ENCODE measurements at places on chromosomes 11 and 22.

DNA sequence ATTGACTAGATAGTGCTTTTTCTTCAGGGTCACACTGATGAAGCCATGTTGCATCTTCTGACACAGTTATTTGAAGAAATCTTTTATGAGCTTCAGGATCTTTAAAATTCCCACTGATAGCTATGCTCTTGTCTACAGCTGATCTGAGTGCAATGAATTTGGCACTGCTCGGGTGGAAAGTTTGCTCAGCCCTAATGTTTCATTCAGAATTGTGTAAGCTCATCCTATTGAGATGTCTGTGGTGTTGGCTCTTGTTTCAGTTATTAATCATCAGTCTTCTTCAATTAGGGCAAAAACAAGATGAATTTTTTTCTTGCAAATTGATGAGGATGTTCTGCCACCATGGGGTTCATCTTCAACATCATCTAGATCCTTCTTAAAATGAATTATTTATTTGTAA is 1387.0 kb upstream of the RAG2 start:
- no peak for DNase-seq

GRCh38 chr11:72228844-72229231 is 4.3 kb downstream of the INPPL1 start:
- no peak for DNase-seq

DNA sequence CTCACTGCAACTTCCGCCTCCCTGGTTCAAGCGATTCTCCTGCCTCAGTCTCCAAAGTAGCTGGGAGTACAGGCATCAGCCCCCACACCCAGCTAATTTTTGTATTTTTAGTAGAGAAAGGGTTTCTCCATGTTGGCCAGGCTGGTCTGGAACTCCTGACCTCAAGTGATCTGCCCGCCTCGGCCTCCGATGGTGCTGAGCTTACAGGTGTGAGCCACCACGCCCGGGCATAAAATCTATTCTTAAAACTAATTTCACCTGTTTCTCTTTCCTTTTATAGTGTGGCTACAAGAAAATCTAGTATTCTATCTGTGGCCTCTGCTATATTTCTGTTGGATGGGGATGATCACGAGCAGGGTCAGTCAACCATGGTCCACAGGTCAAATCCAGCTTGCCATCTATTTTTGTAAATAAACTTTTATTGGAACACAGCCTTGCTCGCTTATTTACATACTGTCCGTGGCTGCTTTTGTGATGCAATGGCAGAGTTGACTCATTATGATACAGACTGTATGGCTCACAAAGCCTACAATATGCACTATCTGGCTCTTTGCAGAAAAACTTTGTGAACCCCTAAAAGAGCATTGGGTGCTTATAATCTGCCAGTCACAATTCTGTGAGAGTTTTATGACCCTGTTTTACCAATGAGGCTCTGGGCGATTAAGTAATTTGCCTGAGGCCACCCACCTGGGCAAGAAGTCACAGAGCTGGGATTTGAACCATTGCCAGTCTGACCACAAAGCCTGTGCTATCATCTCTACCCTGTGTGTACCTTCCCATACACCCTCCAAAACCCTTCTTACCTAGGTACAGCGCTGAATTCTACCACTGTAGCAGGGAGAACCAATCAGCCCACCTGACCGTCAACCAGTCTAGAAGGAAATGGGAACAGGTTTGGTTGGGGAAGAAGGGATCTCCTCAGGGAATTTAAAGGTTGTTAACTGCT is 28.3 kb downstream of the SLC1A2 start:
- DNase-seq, result peak; percentile 29

DNA sequence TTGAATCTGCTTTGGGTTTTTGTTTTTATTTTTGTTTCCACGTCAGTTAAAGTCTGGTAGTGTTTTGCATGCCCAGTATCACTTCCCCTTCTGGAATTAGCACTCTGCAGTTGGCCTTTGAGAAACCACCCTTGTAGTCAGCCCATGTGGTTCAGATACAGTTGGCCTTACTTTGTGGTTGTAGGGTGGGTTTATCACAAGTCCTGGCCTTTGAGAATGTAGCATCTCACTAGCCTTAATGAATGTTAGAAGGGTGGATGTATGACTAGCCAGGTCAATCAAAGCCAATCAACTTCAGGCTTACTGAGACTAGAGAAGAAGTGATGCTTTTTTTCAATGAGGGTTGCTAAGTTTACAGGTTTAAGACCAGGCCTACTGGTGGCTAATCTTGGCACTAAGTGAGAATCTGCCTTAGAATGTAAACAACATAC is 19.8 kb downstream of the ARL14EP start:
- DNase-seq, result no peak

DNA sequence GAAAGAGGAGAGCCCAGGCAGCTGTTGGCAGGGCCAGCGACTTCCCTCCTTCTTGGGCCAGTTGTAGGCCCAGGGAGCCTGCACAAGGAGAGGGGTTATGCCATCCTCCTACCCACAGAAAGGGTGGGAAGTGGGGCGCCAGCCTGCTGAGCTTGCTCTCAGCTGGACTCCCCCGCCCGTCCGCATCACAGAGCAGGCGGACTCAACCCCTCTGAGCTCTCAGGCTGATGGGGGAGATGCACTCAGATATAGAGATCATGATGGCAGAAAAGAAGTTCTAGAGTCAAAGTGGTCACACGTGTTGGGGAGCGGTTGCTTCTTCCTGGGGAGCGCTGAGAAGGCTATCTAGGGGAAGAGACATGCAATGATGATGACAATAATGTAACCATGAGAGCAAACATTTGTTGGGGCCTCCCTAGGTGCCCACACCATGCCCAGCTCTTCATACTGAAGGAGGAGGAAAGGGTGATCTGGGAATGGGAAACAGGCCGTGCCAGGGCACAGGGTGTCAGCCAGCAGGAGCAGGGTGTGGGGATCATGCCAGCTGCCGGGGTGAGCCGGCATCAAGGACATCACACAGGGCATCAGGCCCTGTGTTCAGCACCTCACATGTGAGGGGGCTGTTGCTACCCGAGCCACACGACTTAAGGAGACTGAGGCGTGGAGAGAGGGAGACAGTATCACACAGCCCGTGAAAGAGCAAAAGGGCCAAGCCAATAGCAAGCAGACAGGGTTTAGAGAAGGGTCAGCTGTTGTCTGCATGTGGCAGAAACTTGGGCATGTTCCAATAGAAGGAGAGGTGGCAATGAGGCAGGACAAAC is 7.7 kb downstream of the SLC35E4 start:
- no peak for DNase-seq

DNA sequence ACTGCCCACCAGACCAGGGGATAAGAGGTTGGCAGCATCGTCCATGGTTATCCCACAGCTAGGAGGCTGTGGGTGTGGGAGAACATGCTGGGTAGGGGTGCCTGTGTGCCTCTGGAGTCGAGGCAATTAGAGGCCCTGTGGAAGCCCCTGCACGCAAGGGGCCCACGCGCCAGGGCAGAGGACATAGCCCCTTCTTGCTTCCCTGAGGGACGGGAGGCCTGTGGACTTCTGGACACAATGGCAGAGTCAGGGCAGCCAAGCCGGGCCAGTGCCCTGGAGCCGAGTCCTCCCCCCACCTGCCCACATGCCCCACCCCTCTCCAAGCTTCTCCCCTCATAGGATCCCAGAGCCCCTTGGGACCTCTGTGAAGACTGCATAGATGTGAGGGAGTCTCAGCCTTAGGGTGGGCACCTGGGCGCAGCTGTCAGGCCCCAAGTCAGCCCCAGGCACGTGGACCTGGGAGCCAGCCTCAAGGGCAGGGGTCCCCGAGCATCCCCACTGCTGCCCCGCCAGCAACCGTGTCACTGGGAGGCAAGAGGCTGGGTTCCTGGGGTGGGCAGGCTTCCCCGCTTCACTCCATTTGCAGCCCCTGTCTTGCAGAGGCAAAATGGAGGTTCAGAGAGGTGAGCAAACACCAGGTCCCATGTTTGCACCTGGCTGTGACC is 52.4 kb downstream of the CDKN1C start:
- no peak for DNase-seq

DNA sequence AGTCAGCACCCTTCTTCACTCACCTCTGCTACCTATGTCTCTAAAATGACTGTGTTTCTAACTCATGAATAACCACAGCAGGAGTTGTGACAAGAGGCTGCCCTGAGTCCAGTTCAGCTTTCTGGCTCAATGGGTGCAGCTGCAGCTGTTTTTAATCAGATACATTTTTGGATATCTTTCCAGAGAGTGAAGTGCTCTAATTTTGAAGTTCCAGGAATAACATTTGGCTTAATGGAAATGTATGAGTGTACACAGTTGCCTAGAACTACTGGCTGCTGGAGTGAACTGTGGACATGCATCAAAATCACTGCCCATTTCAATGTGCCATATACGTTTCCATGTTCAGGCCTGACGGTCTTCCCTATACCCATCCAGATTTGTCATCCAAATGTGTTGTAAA is 769.5 kb upstream of the ANO3 start:
- DNase-seq, result no peak

DNA sequence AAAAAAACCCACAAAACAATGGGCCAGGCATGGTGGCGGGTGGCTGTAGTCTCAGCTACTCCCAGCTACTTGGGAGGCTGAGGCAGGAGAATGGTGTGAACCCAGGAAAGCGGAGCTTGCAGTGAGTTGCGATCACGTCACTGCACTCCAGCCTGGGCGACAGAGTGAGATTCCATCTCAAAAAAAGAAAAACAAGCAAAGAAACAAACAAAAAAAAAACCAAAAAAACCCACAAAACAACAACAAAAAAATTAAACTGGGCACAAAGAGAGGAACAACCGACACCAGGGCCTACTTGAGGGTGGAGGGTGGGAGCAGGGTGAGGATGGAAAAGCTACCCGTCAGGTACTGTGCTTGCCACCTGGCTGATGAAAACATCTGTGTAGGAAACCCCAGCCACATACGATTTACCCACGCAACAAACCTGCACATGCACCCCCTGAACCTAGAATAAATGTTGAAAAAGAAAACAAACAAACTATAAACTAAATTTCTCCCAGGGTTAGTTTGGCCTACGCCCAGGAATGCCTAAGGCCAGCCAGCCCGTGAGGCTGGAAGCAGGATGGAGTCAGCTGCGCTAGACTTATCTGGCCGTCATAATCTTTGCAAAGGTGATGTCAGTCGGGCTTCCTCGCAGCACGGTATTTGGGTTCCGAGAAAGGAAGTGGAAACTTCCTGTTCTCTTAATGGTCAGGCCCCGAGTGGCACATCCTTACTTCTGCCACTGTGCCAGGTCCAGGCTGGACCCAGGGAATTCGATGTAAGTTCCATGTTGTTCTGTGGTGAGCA is 21.9 kb upstream of the CYB5R3 start:
- no peak for DNase-seq

DNA sequence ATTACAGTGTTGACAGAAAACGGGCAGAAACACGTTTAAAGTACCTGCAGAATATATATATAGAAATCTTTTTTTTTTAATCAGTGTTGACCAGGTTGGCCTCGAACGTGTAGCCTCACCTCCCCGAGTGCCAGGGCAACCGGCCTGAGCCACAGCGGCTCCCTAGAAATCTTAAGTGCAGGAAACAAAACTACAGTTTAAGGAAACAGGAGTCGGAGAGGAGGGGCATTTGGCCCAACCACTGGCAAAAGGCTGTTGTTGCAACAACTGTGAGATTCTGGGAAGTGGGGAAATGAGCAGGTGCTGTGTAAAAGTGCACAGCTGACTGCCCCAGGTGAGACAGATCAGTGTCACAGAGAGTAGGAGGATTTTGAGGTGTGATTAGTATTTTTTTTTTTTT is 3.7 kb downstream of the YWHAH start:
- DNase-seq, result no peak

DNA sequence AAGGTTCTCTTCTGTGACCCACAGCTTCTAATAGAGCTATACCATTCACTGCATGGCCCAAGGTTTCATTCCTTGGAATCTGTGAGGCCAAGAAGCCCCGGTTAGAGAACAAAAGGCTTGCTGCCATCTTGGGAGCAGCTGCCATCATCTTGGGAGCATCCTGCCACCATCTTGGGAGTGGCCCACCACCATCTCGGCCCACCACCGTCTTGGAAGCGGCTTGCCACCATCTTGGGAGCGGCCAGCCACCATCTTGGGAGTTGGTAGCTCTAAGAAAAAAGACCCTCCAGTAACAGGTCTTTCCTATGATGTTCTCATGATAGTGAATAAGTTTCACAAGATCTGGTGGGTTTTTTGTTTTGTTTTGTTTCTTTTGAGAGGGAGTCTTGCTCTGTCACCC is 703.9 kb upstream of the ANO3 start:
- DNase-seq, result no peak

- no peak for DNase-seq
These were observed 340.0 kb downstream of the METTL15 start for GRCh38 chr11:28448186-28448585.

- DNase-seq, result no peak
These were observed 62.1 kb upstream of the AMOTL1 start for GRCh38 chr11:94705891-94706615.

- DNase-seq, result no peak
These were observed 13.7 kb upstream of the RAB38 start for GRCh38 chr11:88188932-88189253.

DNA sequence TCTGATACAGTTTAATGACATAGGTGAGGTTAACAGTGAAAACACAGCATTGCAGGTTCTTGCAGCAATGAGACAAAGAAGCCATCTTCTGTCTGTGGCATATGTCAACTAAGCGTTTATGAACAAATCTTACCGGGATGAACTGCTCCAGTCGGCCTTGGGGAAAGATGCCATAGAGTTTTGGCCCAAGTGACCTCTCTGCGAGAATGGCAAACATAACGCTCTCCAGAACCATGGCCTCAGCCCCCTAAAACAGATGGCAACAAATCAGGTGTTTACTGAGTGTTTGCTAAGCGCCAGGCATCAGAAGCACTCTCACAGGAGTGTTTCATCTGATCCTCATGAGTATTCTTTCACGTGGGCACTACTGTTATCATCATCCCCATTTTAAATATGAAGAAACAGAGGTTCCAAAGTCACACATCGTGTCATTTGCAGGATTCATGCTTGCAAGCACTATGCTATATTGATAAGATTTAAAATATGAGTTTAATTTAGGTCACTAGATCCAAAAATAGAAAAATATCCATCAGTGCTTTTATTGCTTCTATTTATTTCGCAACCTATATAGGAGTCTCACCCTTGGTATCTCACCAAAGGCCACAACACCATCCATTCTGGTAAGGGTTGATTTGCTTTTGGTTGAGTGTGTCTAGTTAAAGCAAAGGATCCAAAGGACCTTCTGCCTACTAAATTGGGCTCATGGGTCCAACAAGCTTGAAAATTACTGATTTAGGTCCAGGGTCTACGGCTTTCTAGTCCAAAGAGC is 35.9 kb downstream of the TCIRG1 start:
- DNase-seq, result no peak

- DNase-seq, result no peak
These were observed 14.2 kb downstream of the BMAL1 start for GRCh38 chr11:13291800-13292199.
